ENCODE measurements at places on chromosomes 6 and 20.

DNA sequence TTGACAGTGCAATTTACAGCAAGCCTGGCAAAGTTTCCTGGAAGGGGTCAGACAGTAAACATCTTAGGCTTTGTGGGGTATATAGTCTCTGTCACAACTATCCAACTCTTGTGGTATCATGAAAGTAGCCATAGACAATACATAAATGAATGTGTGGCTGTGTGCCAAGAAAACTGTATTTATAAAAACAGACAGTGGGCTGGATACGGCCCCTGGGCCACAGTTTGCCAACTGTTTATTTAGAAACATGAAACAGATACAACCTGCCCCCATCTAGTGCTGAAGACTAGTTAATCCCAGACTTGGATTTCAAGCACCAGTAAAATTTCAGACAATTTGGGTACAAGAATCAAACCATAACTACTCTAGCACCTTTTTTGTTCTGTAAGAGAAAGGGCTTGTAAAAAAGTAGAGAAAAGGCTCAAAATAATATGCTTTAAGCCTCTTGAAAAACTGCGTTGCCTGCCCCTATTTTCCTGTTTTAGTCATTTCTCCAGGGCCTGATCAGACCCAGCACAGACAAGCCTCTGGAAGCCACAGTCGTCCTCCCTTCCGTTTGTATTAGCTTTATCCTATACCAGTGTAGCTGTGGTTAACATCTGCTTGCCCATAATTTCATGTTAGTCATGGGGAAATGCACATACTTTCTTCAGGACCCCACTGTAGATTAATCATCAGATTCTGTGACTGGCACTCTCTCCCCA lies 30.8 kb downstream of the JAG1 start:
- DNase-seq: peak; percentile 52

DNA sequence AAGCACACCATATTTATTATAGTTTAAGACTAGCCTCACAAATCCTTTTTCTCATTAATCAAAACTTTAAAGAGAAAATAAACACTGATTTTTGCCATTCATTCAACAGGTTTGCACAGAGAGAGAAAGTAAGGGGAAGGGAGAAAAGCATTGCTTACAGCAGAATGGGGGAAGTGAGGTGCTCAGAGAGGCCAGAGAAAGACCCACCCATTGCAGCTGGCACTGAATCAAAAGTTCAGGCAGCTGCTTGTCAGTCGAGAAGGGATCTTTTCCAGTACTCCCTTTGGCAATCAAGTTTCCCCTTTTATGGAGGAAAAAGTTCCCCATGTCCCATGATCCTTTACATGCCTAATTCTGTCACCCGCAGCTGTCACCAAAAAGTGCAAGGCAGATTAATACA lies 8.0 kb upstream of the CRISP2 start:
- no peak for DNase-seq

GRCh38 chr6:56652994-56653393 lies 10.3 kb upstream of the DST start:
- no peak for DNase-seq

DNA sequence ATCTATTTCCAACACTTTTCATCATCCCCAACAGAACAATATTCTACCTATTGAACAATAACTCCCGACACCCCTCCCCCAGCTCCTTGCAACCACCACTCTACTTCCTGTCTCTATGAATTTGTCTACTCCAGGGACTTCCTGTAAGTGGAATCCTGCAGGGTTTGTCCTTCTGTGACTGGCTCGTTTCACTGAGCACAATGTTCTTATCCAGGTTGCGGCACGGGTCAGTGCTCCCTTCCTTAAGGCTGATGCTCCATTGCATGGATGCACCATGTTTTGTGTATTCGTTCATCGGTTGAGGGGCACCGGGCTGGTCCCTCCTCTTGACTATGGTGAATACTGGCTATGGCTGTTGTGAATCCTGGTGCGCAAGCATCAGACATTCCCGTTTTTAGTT lies 163.2 kb downstream of the TBXT start:
- no peak for DNase-seq

GRCh38 chr20:19017104-19017690 lies 195.2 kb upstream of the SLC24A3 start:
- no peak for DNase-seq

- DNase-seq: peak; percentile 54
These were observed 1.3 kb downstream of the BLCAP start for GRCh38 chr20:37526238-37526838.

DNA sequence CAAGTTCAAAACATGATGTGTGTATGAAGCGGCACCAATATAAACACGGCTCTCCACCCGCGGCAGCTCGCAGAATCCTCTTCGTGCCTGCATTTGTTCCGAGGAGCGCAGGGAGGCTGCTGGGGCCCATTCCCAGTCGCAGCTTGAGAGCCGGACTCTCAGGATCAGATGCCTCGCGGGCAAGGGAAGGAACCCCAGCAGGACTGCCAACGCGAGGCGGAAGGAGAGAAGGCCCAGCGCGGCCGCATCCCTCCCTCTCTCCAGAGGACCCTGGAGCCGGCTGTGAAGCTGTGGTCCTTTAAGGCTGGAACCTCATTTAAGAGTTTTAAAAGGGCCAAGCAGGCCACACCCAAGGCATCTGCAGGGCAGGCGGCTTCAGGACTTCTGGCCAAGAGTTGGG lies 44.2 kb upstream of the ZBP1 start:
- no peak for DNase-seq

DNA sequence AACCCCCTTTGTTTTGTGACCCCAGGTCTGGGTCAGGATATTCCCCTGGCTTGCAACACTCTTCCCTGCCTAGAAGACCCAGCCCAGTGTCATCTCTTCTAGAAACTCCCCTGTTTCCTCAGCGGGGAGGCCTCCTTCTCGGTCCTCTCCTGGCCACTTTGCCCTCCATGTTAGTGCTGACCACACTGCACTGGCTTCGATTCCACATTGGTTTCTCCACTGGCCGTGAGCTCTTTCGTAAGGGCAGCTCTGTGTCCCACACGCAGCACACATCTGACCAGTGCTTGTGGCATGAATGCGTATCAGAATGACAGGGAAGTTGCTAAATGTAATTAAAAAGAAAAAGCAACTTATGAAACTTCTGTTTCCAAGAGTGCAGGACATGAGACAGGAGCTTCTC lies 49.4 kb upstream of the FNDC1 start:
- no peak for DNase-seq

GRCh38 chr20:41308290-41308711 lies 9.2 kb downstream of the ZHX3 start:
- no peak for DNase-seq

DNA sequence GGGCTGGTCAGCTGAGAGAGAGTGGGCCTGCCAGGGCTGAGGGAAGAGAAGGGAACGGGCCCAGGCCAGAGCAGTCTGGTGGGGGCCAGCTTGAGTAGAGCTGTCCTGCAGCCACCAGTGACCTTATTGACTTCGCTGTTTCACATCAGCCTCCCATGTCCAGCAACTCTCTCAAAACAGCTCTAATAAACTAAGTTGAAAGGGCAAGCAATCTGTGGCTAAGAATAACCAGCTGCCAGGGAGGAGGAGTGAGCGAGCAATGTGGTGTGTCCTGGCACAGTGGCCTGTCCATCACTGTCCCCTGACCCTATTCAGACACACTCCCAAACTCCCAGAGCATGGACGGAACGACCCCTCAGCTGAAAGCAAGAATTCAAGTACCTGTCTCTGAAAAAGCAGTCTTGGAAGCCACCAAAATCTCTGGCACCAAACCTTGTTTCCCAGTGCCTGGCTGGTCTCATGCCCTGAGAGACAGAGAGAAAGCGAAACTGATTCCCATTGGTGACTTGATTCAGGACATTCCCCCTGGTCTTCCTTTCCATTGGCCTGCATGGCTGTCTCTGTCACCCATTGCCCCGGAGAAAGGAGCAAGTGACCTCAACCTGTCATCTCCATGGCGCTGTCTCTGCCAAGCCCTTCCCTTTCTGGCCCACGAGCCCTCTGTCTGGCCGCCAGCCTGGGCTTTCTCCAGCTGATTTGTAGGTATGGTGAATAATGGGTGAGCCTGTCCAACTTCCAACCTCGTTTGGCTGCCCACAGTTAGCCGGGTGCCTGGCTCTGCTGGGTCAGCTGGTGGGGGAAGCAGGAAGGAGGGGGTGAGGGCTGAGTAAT lies at the start of gene DDO:
DDO (minus strand) TSS at position 490 of the 831 bp plus-strand sequence. CDS start 2,113 bp downstream, outside the sequence.
- no peak for DNase-seq

DNA sequence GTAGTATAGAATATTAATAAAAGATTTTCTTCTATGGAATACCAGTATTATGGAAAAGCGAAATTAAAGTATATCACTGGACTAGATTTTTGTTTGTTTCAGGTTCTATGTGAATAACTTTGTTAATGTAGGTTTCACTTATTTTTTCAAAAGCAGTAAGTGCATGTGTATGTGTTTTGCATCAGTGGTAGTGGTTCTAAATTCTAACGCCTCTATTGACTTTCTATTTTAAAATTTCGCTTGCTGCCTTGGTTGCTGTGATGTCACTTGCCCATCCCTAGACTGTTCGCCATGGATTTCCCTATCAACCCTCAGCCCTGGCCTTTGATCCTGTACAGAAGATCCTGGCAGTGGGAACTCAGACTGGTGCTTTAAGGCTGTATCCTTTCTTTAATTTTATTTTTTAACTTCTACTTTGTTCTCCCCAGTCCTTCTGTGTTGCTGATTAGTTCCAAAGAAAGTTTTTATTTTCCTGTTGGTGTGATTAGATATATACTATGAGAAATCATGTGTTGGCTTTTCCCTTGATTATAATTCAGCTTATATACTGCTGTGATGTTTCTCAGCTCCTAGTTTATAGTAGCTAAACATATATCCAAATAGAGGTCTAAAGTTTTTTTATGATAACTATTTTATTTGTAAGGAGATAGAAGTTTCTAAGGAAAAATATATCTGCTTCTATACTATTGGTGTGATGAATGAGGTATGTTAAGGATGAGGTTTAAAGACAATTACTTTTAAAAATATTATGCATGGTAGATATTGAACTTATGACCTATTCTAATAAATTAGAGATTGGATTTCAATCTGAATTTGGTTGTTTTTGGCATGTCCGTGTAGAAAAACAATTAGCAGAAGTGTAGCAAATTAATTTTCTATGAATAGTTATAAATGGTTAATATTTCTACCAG lies 1.7 kb downstream of the STXBP5 start:
- no peak for DNase-seq

GRCh38 chr6:150099953-150100352 lies 31.0 kb upstream of the ULBP3 start:
- DNase-seq: no peak

DNA sequence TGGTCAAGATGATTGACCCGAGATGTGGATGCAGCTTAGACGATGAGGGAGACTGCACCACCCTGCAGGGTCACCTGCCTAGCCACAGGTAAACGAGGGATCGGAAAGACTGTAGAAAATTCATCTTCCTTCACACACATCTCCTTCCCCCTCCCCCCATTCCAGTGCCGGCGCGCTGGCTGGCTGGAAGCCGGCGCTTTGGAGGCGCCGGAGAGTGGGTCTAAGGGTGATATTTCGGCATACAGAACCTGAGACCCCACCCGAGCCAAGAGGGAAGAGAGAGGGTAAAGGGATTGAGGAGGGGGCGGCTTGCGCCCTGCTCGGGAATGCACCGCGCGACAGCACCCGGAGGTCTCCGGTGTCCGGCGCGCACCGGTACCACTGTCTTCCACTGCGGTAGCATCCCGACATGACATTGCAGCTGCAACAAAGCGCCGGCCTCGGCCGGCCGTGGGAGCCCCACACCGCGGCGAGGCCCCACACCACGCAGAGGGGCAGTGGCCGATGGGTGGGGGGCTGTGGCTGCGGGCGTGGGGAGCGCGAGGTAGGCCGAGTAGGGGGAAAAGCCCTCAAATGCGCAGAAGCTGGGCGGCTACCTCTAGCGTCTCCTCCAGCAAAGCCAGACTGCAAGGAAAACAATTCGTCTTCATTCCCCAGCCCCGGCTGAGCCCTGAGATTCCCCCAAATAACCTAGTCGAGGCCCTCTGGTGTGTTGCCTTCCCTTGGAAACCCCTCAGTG lies 984 bp downstream of the TNFRSF21 start:
- DNase-seq: no peak

DNA sequence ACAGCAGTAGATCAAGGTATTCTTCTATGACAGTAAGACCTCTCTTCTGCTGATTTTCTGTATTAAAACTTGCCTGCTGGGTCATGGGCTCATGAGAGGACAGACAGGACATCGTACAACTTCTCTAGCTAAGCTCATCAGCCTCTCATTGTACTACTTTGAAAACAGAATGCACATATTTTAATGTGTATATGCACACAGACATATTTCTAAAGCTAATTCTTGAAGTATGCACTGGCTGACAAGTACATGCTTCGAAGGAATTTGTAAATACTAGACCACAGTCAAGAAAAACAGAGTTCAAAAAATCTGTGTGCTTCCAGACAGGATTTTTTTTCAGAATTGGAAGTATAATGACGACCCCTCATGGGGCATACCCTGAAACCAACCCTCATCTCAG lies 81.7 kb upstream of the CD83 start:
- no peak for DNase-seq

- DNase-seq: no peak
These were observed 28.5 kb downstream of the THBS2 start for GRCh38 chr6:169225131-169225576.

DNA sequence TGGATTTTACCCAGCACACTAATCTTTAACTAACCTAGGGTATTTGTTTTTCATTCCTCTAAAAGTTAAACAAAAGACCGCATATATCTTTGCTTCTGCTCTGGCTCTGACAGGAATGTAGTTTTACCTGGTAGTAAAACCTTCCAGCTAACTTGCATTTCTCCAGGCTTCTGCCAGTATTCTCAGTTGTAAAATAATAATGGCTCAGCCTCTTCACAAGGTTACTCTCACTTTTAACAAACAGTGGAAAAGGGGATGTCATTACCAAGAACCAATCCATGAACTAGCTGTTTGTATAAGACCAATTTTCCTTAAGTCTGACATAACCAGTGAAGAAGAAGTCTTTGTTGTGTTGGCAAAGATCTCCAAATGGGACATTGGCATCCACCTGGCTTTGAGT lies 10.0 kb downstream of the THBS2 start:
- DNase-seq: no peak
